ENCODE measurements at places on chromosomes 5 and 9.

DNA sequence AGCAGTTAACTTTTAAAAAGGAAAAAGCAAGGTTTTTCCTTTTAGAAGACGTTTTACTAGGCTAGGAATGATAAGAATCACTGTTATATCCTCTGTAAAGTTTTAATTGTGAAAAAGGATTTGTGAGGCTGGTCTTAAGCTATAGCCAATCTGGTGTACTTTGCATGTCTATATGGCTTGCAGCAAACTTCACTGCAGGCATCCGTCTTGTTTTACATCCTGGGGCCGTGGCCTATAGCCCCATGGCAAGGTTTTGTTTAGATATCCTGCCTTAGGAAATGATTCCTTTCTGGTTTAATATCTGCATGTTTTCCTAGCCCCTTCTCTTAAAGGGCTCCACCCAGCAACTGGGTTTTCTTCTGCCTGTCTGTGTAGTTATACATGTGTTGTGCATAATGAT is 272.8 kb downstream of the ICE1 start:
- no peak for DNase-seq

DNA sequence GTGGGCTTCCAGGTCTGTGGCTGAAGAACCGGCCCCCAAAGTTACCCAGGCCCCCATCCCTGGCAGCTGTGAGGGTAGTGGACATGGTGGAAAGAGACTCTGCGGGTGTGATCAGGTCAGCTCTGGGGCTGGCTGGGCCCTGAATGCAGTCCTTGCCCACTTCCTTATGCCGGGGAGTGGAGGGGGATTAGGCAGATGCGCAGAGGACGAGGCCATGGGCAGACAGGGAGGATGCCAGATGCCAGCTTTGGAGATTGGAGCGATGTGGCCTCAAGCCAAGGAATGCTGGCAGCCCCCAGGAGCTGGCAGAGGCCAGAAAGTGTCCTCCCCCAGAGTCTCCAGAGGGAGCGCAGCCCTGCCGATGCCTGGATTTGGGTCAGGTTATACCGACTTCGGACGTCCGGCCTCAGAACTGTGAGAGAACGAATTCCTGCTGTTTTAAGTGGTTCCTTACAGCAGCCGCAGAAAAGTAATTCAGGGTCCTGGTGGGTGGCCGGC is 69.8 kb downstream of the ADAMTS2 start:
- DNase-seq, result no peak

- DNase-seq, result no peak
These were observed 12.7 kb upstream of the TDRD7 start for GRCh38 chr9:97398999-97399758.

DNA sequence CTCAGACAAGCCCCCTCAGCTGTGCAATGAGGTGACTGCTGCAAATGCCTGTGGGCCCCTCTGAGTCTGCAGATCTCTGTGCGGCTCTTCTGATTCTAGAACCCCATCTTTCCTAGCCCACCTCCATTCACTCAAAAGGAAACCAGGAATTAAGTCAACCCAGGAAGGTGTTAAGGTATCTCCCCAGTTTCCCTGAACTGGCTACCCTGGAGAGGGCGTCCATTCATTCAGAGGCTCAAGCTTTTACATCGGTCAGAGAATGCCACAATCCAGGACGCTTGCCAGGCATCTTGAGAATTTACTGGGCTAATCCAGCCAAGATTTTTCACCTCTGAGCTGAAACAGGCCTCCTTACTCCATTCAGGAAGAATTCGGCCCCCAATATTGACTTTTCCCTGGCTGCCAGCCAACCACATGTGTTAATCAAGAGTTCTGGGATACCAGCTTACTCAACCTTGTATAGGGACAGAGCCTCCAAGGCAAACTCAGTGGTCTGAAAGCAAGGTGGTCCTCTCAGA is 889 bp upstream of the ADAMTS12 start:
- no peak for DNase-seq

DNA sequence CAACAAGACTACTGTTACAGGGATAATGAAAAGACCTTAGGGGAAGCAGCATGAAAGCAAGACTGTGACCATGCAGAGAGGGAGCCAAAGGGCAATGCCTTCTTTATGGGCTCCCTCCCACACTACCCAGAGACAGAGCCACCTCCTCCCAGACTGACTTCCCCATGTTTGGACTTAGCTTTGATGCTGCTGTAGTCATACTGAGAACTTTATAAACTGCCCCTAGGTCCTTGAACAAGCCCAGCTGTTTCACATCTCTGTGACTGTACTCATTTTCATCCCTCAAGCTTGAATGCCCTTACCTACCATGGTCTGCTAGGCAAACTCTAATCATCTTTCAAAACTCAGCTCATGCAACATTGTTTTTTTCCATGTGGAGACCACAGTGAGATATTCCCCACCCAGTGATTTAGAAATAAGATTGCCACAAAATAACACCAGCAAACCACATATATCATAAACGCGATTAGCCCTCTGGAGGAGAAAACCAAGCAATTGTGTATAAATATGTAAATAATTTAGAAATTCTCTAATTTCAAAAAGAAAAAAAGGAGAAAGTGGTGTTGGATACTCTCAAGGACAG is 23.4 kb upstream of the FAM169A start:
- no peak for DNase-seq

GRCh38 chr5:33588654-33589372 is 148.0 kb downstream of the TARS1 start:
- no peak for DNase-seq

- DNase-seq, result no peak
These were observed 698.4 kb downstream of the DNAH5 start for GRCh38 chr5:13246053-13246452.

GRCh38 chr9:99076483-99077171 is 28.3 kb upstream of the TGFBR1 start:
- no peak for DNase-seq

DNA sequence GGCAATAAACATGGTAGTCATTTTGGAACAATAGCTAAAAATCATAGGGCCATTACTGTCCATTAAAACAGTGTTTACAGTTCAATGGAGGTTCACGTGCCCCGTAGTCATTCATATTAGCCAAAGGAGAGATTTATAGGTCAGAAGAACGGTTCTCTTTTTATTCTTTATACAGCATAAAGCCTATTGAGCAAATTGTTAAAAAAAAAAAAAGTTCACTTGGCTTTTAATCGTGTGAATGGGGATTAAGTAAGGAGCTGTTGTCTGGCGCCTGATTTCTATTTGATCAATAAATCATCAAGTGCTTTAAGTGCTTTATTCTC is 69.1 kb upstream of the TBCA start:
- no peak for DNase-seq

DNA sequence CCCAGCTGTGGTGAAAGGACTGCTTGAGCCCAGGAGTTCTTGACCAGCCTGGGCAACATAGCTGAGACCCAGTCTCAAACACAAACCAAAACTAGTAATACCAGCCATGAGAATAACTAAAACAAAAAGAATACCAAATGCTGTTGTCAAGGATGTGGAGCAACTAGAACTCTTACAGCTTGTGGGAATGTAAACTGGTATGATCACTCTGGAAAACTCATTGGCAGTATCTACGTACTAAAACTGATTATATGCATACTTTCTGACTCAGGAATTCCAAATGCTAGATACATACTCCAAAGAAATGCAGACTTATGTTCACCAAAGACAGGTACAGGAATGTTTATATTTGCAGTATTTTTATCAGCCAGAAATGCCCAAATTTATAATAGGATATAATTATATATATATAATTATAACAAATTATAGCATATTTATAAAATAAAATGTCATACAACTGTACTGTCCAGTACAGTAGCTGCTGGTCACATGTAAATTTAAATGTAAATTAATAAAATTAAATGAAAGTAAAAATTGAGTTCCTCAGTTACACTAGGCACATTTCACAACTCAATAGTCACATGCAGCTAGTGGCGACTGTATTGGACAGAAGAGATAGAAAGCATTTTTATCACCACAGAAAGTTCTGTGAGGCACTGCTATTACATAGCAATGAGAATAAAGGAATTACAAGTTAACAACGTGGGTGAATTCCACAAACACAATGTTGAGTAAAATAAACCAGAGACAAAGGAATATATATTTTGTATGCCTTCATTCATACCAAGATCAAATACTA is 118.5 kb downstream of the GNAQ start:
- DNase-seq, result no peak

GRCh38 chr5:132473019-132473531 is 17.5 kb downstream of the IRF1 start:
- DNase-seq, result no peak

- no peak for DNase-seq
These were observed 90.8 kb downstream of the VAV2 start for GRCh38 chr9:133901184-133901835.

DNA sequence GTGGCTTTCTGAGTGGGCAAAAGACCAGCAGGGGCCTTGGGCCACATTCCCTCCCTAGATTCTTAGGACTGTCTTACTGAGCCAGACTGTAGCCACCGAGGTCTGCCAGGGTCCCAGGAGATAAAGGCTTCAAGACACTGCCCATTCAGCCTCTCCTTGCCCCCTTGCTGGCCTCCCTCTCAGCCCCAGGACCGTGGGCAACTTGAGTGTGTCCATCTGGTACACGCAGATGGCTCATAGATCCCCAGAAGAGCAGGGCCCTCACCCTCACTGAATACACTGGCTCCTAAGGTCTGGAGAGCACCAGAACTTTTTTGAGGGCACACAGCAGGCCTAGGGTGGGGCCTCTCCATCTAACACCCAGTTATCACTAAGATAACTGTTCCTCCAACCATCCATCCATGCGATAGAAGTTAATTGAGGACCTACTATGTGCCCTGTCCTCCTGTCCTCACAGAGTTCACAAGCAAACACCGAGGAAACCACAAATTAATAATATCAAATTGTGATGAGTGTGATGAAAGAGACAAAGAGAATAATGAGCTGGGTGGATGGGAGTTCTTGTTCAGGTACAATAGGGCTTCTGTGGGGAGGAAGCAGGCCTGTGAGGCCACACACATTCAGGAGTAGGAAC is 4.9 kb upstream of the PDGFRB start:
- no peak for DNase-seq

DNA sequence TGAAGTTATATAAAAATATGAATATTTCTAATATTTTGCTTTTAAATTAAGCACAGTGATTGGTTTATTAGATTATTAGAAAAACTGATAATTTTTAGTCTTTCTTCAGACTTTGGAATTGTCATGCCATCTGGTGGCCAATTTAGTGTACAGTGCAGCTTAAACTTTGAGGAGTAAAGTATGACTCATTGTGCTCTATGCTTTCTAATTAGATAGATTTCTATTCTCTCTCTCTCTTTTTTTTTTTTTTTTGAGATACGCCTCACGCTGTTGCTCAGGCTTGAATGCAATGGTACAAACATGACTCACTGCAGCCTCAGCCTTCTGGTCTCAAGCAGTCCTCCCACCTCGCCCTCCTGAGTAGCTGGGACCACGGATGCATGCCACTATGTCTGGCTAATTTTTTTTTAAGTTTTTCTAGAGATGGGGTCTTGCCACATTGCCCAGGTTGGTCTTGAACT is 42.1 kb upstream of the GPR21 start:
- DNase-seq, result peak; percentile 76

GRCh38 chr5:40436535-40437237 is 243.0 kb upstream of the PTGER4 start:
- DNase-seq, result no peak

DNA sequence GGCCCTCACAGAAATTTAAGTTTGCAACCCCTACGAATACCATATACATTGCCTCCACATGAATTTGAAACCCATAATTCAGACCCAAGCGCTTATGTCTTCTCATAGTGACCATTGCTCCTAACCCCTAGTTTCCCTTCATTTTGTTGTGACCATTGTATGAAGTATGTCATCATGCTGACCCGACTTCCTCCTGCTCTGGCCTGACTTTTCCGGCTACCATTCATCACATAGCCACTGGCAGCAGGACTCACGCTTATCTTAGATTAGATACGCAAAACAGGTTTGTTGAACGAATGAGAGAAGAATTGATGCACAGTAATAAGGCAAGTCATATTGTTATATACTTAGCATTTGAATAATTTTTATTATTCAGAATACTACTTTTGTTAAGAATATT is 345.4 kb downstream of the FBXL17 start:
- no peak for DNase-seq

DNA sequence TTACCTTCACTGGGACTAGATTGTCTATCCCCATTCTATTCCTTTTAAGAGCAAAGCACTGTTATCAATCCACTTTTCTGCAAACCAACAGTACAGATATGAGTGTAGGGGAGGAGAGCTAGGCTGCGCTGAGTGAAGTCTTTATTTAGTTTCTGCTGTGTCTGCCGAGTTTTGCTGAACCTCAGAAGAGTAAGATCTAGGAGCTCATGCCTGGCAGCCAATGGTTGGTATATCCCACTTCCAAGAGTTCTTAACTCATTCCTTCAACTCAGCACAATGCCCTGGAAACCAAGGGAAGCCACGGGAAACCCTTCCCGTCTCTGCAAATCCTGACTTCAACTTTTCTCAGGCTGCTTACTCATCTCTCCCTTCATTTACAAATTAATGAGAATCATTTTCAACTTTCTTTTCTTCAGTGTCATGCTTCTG is 58.0 kb upstream of the JAK2 start:
- DNase-seq, result no peak

DNA sequence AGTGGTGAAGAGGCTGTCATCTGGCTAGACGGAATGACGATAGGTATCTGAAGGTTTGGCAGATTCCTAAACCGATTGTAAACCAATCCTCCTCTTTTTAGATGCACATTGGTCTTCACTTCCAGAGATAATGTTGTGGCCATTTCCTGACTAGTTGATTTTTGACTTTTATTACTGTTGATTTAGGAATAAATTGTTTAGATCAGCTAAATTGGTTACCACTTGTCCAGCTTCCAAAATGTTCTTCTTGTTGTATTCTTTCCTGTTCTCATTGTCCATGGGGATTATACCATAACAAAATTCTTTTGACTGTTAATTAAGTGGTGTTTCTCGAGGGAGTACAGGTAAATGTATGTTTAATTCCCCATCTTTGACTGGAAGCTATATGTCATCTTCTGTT is 119.7 kb downstream of the MACROH2A1 start:
- DNase-seq, result no peak

GRCh38 chr5:72817671-72818266 is 1.3 kb downstream of the TNPO1 start:
- no peak for DNase-seq

Data from foreskin melanocyte (primary cell).